A549 treated with RU486 at 1 μM for 4 hours (cell line): ENCODE measurements at places on chromosomes 16 and 17. TPM values are rescaled to one million over a fixed set of nuclear protein-coding genes. Genes with fewer than 3 reads are reported as not detected.

CCR7 gene
- total RNA-seq = 0.64 to 1.3 TPM (median 1.0 TPM) in 5 replicates

KRTAP4-4 gene
- not detected in 5 replicates for total RNA-seq

PROCA1 gene
- total RNA-seq = 1.2 to 2.3 TPM (median 1.5 TPM) in 5 replicates

SCGB1C2 gene
- not detected in 5 replicates for total RNA-seq

SPATA22 gene
- total RNA-seq = not detected in 5 replicates
